ENCODE measurements at places on chromosomes 4 and X.

DNA sequence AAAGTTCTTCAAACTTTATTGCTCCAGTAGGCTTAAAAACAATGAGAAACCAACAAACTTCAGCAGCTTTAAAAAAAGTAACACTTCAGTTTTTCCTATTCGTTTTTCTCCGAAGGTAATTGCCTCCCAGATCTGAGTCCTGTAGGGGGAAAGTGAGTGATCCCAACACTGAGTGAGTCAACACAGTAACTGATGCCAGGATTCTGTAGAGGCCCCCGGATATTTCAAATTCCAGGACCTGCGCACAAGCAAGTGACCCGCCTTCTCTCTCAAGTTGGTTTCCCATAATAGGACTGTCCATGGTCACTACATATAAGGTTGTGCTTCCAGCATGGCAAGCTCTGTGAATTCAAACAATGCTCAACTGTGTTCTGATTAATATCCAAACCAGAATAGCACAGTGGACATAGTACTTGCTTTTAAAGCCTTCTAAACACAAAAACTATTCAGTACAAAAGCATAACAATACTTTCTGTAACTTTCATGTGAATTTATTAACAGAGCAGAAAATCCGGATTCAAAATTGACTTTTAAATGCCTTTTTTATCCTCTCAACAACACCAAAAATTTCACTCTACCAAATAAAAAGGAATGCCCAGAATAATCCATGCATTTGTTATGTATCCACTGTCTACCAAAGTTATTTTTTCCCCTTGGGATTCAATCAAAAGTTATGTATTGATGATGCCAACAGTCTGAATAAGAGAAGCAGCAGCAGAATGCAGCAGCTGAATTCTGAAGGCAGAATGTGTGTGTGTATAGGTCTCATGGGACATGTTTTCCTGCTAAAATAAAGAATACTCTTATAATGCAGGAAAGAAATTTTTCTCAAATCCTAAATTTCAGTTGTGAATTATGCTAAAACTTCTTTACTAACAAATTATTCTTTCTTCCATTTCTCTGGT is at the start of gene DMD:
DMD (minus strand) TSS at position 194 of the 905 bp plus-strand sequence. CDS start 237 bp downstream, outside the sequence.
- no peak for DNase-seq

- DNase-seq, result no peak
These were observed 58.7 kb upstream of the SPANXC start for GRCh38 chrX:141301017-141301416.

- DNase-seq, result no peak
These were observed 15.6 kb downstream of the ALPK1 start for GRCh38 chr4:112312610-112313239.

DNA sequence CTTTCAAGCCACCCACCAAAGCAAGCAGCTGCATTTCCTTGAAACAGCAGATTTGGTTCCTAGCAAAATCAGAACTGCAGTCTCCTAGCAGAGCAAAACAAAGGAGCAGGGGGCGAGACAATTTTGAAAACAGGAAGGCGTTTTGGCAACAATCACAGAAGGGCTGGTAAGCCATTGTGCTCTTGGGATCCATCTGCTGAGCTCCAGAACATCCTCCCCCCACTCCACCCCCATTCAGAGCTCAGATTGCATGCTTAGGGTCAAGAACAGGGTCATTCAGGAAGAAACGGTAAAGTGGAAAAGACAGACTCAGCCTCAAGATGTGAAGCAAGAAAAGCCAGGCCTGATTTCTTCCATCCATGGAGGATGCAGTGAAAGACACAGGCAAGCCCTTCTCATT is 7.6 kb upstream of the PCDH19 start:
- DNase-seq, result no peak

DNA sequence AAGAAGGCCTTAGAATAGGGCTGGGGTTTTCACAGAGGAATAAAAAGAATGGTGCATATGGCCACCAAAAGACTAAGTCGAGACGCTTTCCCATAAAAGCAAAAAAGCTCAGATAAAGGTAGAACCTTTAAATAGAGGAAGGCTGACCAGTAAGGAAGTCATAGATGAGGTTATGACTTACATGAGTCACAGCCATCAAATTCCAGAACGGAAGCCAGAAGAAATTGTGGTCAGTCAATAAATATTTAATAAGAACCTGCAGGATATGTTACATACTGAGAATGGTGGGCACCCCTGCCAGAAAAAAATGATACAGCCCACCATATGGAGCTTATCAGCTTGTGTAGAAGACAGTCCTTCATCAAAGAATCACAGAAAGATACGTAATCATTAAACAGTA is 120.1 kb downstream of the MANBA start:
- no peak for DNase-seq
